ENCODE measurements at places on chromosomes 11 and 22.

GRCh38 chr11:123509737-123510578, 79.9 kb downstream of the GRAMD1B start:
- no peak for DNase-seq

DNA sequence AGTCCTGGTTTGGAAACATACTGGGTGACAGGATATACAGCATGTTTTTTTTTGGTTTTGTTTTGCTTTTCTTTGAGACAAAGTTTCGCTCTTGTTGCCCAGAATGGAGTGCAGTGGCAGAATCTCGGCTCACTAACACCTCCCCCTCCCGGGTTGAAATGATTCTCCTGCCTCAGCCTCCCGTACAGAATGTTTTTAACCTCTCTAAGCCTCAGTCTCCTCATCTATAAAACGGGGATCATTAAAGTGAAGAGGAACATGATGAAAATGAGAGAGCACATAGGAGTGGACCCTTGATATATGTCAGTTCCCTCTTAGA, 28.1 kb upstream of the SCARF2 start:
- DNase-seq = peak; percentile 14

DNA sequence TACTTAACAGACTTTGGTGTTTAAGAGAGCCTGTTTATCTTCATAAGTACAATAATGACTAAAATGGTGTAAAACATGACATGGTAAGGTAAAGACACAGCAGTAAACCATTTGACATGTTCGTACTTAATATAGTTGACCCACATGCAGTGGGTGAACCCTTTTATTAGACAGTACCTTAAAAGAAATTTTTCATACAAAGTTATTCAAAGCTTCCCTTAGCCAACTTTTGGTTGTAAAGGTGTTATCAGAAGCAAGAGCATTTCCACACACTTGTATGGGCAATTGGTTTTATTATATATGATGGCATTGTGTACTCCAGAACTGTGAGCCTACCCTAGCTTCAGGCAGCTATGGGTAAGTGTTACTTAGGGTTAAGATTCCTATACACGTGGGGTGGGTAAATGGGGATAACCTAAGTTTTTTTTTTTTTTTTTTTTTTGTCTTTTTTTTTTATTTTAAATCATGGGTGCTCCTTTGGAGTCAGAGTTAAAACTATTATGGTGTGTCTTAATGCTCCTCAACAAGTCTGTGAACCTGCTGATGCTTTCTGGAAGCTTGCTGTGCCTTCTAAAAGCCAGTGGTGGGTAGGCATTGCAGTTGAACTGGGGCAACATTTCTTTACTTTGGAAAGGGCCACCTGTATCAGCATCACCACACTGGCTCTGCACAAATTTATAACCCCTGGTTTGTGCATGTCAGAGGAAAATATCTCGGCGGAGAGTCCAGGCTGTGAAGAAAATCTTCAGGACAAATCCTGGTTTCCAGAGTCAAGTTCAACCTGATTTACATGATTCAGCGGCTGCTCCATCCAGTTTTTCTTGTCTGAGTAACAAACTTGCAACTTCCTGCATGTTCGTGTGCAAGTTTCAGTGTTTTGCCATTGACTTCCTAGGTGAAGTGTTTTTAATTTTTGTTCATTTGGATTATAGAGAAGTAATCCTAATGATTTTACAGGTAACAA, 3.3 kb downstream of the PCF11 start:
- no peak for DNase-seq

GRCh38 chr11:73308003-73308960, at the start of gene ARHGEF17:
Gene ARHGEF17 (plus strand): TSS chr11:73308276. CDS start chr11:73308639, 363 bp downstream.
- DNase-seq = peak; percentile 32

GRCh38 chr11:12777208-12777874, 103.1 kb downstream of the TEAD1 start:
- no peak for DNase-seq

DNA sequence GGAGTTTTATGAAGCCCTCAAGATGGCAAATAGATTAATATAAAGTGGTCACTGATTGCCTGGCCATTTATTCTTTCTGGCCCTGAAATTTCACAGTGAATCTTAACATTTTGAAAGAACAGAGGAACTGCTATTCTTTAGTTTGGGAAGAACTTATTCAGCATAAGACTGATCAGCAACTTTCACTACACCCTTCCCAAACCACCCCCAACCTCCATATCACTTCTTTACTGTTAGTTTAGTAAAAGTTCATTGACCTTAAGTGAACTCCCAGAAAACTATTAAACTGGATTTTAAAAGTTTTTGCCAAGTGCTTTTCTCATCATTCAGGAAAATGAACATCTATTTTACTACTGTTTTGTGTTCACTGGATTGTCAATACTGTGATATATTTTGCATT, 77.4 kb downstream of the NARS2 start:
- no peak for DNase-seq

DNA sequence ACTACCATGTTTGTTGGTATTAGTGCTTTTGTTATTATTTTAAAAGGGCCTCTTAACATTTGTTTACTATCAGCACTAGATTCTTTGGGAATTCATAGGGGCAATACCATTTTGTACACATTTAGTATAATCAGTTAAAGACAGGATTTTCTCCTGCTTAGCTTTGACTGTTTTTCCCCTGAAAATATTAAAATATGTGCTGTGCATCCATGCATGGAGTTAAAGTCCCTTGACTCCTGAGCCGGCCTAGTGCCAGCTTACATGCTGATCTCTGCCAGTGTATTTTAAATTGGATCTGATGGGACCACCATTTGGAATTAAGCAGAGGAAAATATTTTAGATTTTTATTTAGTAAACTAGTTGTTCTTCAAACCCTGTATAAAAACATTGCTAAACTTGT, 161.4 kb downstream of the METTL15 start:
- no peak for DNase-seq

DNA sequence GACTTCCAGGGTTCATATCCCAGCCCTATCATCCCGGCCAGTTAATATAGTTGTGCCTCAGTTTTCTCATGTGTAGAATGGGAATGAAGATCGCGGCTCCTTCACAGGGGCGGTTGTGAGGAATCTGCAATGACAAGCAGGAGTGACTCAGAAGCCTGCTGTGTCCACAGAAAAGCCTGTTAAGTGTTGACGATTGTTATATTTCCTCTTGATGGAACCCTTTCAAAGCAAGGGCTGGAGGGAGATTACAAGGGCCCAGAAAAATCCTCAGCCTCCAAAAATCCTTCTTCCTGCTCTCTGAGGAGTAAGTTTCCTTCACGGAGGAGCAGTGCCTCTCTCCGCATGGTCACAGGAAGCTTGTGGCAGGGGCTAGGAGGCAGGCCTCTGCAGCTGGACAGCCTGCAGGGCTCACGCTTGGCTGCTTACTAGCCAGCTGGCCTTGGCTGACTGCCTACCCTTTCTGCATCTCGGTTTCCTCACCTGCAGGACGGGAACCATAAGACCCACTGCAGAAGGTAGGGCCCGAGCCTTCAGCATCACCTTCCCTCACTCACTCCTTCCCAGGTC, 63.4 kb downstream of the CACNG2 start:
- no peak for DNase-seq

- no peak for DNase-seq
Observed at GRCh38 chr11:71548120-71548519, at the start of gene KRTAP5-9. Gene KRTAP5-9 (plus strand): TSS chr11:71548420. CDS start chr11:71548658, 238 bp downstream.

GRCh38 chr11:131108760-131109159, 192.5 kb upstream of the SNX19 start:
- DNase-seq = no peak

GRCh38 chr11:113198972-113199661, 115.3 kb upstream of the TTC12 start:
- no peak for DNase-seq

- DNase-seq = no peak
Observed at GRCh38 chr11:46677169-46677568, 23.2 kb downstream of the ARHGAP1 start.

DNA sequence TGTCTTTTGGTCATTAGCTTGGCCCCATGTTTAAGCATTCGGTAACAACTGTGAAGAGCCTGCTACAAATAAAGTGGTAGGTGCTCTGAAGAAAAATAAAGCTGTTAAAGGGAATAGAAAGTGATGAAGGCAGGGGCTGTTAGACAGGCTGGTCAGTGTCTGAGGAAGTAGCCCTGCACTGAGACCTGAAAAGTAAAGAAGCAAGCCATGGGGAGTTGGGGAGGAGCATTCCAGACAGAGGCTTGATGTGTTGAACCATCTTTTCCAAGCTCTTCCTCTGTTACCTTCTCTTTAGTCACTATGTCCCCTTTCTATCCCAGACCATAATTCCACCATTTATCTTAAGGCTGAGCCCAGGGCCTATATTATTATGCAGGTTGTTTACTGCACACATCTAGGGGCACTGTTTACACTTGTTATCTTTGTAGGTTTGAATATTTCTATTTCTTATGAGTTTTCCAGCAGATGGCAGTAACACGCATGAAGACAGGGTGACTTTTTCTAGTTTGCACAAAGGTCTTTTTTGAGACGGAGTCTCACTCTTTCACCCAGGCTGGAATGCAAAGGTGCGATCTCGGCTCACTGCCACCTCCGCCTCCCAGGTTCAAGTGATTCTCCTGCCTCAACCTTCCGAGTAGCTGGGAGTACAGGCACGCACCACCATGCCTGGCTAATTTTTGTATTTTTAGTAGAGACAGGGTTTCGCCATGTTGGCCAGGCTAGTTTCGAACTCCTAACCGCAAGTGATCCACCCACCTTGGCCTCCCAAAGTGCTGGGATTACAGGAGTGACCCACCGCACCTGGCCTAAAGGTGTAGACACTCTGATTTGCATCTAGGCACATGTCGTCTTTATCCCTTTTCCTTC, 23.0 kb downstream of the ZFTA start:
- no peak for DNase-seq

DNA sequence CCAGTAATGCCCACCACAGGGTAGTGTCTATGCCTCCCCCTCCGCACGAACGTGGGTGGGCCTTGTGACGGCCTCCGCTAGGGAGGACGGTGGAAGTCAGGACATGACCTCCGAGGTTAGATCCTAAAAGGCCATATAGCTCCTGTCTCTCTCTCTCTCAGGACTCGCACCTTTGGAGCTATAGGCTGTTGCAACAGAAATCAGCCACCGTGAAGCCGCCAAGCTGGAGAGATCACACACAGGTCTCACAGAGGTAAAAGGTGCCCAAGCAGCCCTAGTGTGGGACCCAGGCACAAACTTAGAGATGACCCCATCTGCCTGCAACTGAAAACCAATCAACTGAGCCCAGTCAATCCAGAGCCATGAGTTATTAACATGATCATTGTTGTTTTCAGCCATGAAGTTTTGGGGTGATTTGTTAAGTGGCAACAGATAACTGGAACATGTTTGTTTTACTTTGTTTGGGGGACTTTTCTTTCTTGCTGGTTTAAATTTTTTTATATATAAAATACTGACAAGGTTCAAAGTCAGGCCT, 7.4 kb upstream of the NAP1L4 start:
- no peak for DNase-seq

DNA sequence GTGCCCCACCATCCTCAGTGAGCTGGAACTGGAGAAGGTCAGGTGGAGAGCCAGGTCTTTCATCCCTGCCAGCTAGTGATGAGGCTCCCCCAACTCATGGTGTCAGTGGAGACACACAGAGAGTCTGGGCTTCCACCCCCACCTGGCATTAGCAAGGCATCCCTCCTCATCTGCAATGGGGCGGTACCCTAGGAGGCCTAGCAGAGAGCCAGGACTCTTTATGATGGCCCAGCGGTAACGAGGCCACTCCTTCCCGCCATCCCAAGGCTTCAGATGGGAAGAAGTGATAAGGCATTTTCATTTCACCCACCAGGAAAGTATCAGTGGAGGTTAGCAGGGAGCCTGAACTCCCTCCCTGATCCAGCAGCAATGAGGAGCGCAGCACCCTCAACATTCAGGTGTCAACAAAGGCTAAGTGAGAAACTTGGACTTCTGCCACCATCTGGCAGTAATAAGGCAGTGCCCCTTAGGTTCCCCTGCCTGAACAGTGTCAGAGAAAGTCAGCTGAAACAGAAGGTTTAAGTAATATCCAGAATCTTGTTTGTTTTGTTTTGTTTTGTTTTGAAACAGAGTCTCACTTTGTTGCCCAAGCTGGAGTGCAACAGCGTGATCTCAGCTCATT, 40.5 kb upstream of the FBLN1 start:
- DNase-seq = no peak

GRCh38 chr11:85028329-85029101, 598.6 kb downstream of the DLG2 start:
- DNase-seq = no peak

GRCh38 chr11:2092956-2093412, 46.2 kb downstream of the IGF2 start:
- DNase-seq = peak; percentile 60

DNA sequence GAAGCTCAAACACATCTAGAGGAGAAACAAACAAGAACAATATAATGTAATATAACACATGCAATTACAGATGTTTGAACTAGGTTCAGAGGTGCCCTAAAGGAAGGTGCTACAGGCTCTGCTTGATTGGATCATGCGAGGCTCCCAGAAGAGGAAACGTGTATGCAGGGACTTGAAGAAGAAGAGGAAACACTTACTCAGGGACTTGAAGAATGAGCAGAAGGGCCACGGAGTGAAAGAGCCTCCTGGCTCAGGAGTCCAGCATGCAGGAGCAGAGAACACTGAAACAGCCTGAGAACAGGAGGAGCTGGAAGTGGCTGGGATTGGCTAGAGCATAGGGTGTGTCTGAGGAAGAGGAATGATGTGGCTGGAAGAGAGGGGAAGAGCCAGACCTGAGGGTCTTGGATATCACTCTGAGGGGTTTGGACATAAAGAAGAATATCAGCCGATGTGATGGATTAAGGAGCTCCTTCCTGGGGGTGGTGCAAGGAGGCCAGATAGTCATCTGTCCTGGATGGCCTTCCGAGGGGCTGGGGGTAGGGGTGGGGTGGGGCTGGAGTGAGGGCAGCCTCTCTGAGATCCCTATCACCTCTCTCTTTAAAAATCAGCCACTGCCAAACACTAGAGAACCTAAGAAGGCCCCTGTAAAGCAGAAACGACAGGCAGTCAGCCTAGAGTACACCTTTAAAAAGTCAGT, 16.8 kb downstream of the FZD4 start:
- no peak for DNase-seq

DNA sequence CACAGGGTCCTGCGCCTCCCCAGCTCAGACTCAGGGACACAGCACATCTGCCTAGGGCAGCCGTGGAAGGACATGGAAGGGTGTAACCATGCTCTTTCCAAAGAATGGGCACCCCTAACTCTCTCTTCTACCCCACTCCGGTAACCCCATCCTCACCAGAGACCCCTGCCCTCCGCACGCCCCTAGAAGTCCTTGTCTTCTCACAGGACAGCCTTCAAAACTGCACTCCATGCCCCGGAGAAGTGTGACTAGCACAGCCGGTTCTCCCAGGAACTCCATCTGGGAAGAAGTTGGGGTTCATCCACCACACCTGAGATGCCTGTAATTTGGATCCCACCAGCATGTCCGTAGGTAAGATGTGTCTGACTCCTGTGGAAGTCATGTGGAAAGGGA, 25.0 kb downstream of the P2RY2 start:
- no peak for DNase-seq

GRCh38 chr11:14393889-14394288, 34.9 kb upstream of the RRAS2 start:
- DNase-seq = peak; percentile 4

- no peak for DNase-seq
Observed at GRCh38 chr22:49951000-49951677, 9.4 kb upstream of the PIM3 start.

Data from T-cell (primary cell).